ENCODE measurements at places on chromosomes 4 and X.

GRCh38 chr4:186169333-186169944 is 21.9 kb upstream of the CYP4V2 start:
- DNase-seq = no peak

DNA sequence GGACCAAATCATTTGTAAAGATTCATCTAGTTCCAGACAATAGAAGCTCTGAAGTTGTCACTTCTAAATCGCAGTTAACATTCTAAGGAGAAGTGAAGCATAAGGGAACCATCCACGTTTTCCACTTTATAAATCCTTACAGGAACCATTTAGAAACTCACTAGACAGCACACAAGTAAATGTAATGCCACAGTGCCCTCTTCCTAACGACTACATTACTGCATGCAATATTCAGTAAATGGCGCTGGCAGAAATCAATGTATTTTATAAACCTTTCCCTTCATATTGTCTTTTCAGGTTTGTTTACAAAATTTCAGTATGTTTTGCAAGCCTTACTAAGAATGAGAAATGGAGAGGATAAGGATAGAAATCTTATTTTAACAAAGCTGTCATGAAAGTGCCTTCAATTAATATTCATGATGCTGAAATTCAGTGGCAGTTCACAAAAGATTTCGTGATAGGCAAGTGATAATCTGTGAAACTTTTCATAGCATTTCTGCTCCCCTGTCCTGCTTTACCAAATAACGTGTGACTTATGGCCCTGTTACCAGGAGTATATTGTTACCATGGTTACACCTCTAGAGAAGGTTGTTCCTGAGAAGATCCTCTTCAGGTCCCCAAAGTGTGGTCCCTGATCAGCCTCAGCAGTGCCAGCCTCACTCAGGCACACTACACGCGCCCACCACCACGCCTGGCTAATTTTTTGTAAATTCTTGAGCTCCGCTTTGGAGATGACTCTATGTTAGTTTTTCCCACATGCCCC is 54.2 kb downstream of the TMA16 start:
- DNase-seq = peak; percentile 31

- DNase-seq = no peak
These were observed 326.4 kb downstream of the DCHS2 start for GRCh38 chr4:154164931-154165839.

GRCh38 chr4:153348006-153348405 is 3.5 kb downstream of the MND1 start:
- no peak for DNase-seq

- DNase-seq = peak; percentile 20
These were observed 169.8 kb upstream of the BCOR start for GRCh38 chrX:40267334-40268187.

- DNase-seq = no peak
These were observed 74.3 kb upstream of the ANXA3 start for GRCh38 chr4:78477276-78477675.

DNA sequence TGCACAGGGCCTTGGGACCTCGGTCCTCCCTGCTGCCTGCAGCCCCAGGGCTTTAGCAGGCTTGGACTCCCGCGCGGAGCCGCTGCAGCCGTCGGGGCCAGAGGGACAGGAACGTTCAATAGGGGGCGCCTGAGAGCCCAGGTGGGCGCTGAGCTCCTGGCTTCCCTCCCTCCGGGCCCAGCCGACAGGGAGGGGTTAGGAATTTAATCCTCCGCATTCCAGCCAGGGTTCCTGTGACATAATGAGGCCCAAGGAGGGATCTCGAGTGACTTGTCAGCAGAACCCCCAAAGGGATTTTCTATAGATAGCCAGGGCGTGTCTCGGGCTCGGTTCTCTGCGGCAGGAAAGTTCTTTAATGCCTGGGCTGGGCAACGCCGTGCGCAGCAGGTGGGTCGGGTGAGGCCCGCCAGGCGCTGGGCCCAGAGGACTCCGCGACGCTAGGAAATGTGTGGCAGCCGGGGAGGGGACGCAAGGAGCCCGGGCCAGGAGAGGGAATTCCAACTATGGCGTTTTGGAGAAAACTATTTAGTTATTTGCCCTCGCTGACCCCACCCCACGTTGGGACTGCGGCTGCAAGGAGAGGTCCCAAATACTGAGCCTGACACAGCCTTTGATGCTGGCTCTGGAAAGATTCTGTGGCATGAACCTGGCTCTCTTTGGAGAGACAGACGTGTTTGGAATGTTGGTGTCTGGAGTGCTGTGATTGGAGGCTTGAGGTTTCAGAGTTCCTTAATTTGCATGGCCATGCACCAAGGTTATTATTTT is 285.2 kb upstream of the GATB start:
- peak; percentile 12 for DNase-seq

DNA sequence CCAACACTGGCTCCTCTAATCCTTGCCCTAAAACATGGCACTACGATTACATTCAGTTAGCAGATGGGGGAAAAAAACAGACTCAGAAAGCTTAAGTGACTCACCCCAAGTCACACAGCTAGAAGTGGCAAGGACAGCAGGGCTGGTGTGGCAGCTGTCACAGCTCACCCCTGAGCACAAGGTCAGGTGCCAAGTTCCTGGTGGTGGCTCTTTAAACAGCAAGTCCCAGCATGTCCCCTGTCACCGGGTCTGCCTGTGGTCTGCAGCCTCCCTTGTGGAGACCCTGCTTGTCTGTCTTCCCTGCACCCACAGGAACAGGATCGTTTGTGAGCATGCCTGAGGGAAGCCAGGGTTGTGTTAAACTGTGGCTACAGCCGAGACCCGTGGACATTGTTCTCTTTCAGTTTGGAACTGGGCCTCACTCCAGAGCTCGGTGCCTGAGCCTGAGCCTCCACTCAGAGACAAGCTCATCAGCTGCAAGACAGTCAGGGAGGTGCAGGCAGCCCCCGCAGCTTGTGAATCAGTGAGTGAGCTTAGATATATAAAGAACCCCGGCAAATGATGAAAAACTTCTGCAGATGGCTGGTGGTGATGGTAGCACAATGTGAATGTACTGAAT is 260.8 kb downstream of the BCOR start:
- no peak for DNase-seq

DNA sequence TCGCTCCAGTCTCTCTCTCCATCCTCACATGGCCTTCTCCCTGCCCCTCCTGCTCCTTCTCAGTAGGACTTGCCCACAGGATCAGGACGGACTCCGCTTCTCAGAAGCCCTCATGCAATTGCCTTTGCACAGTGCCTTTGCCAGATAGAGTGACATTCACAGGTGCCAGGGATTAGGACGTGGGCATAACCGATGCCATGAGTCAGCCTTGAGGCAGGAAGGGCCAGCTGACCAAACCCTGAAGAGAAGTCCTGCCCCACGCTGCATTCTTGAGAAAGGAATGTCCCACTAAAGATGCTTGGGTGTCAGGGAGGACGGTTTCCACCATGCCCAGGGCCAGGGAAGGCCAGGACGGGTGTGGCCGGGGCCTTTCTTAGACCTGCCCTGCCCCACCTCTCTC is 6.6 kb upstream of the GRPEL1 start:
- DNase-seq = no peak

GRCh38 chr4:10077483-10078335 is 38.9 kb downstream of the WDR1 start:
- peak; percentile 35 for DNase-seq

- DNase-seq = no peak
These were observed 25.5 kb upstream of the AMOT start for GRCh38 chrX:112866175-112866574.

GRCh38 chrX:74550295-74550802 is 64.1 kb downstream of the RLIM start:
- peak; percentile 60 for DNase-seq

All from inflammatory macrophage treated with lipopolysaccharide for 1 hour (primary cell).